ENCODE measurements at places on chromosomes 12 and 14.

DNA sequence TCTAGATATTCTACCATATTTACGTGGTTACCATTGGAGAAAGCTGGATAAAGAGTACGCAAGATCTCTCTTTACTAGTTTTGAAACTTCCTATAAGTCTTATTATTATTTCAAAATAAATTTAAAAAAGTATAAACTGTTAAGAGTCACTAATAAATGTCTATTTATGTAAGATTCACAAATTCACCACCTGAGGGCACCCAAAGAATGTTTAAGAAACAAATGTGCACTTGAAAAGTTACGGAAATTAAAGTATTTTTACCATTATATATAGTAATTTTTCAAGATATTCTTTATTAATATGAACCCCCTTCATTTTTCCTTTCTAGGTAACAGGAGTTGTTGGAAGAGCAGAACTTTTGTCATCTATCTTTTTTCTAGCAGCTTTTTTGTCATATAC is 11.9 kb downstream of the TMTC3 start:
- no peak for DNase-seq

GRCh38 chr14:104285508-104285840 is 147.1 kb downstream of the KIF26A start:
- DNase-seq = no peak

GRCh38 chr12:51647647-51648046 is 56.6 kb downstream of the SCN8A start:
- DNase-seq = no peak

DNA sequence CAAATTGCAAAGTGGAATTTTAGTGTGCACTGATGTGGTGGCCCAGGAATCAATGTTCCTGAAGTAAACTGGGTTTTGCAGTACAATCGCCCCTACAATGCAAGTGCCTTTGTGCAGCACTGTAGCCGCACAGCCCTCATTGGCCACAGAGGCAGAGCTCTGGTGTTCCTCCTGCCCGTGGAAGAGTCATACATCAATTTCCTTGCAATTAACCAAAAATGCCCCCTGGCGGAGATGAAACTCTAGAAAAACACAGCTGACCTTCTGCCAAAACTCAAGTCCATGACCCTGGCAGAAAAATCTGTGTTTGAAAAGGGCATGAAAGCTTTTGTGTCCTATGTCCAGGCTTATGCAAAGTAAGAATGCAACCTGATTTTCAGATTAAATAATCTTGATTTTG is 117.9 kb upstream of the PRB2 start:
- no peak for DNase-seq

DNA sequence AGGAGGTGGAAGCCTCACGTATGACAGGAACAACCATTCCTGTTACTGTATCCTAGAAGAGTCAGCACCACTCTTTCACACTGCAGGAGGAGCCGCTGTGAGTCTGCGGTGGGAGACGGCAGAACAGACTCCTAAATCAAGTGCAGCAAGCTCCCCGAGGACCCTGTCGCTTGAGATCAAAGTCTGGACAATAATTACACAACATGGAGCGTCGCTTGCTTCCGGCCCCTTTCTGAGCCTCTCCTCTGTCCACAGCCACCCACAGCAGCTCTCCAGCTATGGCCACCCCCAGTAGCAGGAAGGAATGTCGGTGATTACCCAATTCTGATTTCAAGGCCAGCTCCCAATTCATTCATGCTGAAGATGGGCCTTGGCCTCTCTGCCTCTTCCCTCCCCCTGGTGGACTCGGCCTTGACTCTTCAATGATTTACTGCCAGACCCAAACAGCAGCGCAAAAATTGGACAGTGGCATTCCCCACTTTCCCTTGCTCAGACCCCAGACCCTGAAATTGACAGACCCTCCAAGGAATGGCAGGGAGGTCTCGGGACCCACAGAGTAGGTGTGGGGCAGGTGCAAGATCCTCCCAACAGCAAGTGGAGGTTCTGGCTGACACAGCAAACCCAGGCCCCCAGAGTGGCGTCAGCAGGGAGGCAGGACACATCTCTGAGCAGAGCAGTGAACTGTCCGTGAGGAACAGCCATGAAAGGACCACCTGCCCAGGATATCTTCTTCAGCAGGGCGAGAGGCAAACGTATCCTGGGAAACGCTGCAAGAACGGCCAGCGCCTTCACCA is 272.7 kb upstream of the DIO3 start:
- DNase-seq = no peak

- peak; percentile 100 for DNase-seq
Measured at GRCh38 chr14:96391293-96392118, 422 bp upstream of the AK7 start.

DNA sequence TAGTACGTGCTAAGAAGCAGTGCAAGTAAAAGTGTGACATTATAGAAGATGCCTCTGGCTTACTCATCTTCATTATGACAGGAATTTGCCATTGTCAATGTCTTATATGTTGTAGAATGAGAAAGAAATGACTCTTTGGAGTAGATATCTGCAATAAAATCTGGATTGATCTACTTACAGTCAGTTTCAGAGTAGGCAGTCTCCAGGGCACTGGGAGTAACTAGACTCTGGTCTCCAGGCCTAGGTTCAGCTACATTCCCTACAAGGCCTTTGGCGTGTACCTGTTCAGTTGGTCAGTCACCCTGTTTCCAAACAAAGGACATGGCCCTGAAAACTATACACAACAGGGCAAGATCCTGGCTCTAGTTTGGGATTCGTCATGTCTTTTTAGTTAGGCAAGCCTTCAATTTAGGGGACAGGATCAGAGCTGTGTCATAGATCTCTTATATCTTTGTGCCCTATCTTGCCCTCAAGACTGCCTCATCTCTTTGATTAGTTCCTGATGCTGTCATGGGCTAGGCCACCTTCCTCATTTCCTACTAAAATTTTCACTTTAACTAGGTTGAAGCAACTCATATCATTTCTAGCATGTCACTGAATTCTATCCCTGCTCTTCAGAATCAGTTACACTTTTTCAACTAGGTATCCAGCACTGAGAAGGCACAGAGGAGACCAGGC is 410.0 kb downstream of the RAD51B start:
- DNase-seq = no peak

DNA sequence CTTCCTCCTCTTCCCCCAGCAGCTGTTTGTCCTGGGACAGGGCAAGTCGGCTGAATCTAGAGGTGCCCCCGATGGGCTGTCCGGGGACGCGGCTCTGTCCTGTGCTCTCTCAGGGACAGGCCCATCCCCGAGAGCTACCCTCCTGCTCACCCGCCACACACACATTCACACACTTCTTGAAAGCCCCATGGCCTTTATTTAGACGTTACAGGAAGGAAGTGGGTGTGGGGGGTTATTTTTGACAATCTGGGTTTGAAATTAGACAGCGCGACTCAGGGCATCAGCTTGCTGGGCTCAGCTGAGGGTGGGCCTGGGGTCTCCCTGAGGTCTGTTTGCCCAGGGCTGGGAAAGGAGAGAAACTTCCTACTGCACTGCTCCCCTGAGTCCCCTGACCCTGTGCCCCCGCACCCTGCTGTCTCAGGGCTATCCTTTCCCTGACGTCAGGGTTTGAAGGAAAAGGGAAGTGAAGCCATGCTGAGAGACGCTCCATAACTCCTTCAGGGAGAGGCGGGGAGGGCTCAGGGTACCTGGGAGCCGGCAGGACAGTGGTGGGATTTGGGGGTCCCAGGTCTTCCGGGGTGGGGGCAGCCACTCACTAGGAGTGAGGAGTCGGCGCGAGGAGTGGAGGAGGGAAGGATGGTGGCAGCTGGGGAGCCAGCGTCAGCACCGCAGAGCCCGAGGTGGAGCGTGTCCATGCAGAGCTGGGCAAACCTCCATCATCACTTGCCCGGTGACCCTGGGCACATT is 8.1 kb downstream of the PTPN6 start:
- DNase-seq = no peak

DNA sequence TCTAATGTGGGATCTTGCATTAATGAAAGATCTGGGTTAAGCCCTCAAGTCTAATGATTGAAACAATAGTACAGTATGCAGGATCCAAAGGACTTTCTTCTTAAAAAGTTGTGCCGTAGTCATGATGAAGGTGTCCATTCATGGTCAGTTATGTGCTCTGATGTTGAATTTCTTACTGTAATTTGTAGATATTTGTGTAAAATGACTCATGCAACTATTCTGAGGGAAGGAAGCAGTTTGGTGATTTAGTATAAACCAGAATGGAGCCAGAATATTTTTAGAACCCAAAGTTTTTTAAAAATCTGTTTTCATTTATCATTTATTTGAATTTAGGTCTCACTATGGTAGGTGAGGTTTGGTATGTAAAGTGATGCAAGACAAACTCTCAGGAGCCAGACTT is 151.2 kb downstream of the AKAP6 start:
- DNase-seq = no peak

DNA sequence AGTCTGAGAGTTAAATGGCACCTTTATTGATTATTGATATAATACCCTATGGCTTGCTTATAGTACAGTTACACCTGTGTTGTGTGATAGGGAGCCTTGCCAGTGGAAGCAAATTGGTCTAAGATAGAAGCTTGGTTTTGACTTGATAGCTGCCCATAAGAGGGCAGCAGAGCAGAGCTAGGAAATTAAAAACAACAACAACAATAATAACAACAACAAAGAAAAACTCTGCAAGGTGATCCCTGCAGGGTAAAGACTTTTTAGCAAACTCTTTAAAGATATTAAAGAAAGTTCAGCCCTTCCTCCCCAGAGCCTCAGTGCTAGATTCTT is 18.0 kb upstream of the RNASE10 start:
- DNase-seq = no peak

GRCh38 chr12:48374164-48374563 is 23.4 kb upstream of the ZNF641 start:
- no peak for DNase-seq

DNA sequence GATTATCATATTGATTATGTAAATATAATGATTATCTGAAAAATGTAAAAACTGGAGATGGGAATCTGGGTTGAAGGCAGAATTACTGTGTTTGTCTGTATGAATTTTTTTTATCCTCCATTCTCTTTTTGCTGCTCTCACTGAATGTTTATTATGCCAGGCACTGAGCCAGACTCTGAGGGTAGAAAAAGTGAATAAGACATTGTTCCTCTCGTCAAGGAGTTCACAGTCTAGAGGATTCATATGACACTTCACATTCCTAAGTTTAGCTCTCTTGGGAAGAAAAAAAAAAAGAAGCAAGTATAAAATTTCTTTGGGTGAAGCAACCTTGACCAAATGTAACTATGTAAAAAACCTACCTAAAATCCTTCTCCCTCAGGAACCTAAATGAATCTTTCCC is 120.9 kb upstream of the LMO3 start:
- DNase-seq = no peak

DNA sequence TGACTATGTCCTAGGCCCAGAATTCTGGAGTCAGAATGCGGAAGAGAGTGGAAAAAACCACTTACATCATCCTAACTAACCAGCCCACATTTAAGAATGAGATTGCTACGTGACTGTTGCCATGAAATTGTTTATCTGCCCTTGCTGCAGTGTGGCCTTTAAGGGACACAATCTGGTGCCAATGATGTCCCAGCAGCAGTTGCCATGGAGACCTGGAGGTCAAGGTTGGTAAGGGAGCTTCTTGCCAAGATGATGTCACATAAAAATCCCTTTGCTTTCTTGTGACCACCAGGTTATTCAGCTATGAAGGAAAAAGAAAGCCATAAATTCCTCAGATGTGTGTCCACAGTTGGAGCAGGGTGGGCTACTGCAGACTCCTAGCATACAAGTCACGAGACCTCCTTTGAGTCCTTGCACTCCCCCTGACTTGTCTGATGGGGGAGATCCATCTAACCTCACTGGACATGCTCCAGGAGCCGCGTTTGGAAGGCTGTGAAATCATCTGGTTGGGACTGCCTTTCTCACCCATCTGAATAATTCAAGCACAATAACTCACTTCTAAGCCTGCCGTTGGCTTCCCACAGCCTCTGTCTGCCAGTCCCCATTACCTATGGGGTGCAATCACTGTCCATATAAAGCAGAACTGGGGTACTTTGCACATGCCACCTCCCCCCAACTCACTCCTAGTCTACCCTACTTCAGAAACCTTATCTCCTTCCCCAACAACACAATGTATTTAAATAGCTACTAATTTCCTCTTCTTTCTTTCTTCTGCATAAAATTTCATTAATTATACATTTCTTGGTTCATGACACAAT is 165.6 kb downstream of the ZFP36L1 start:
- DNase-seq = no peak

- no peak for DNase-seq
Measured at GRCh38 chr14:49692193-49692757, 645 bp upstream of the KLHDC1 start.

- DNase-seq = no peak
Measured at GRCh38 chr12:54262403-54262925, 17.5 kb downstream of the CBX5 start.

GRCh38 chr12:47965581-47965980 is 2.2 kb downstream of the TMEM106C start:
- DNase-seq = no peak

- DNase-seq = no peak
Measured at GRCh38 chr14:73503648-73504047, 12.9 kb downstream of the RIOX1 start.

DNA sequence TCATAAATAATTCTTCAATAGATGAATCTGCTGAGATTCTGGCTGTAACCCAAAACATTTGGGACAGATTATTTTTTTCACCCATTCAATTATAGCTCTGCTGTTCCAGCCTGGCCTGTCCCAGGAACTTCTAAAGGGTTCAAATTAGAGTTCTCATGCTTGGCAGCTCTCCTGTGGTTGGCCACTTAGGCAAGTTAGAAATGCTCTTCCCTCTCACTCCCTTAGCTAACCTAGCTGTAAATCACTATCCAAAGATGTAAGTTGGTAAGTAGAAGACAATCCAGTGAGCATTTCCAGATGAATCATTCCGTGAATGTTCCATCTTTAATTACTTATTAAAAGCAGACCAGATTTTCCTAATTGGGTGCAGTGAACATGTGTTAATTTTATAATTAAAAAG is 760.4 kb upstream of the TBX3 start:
- DNase-seq = no peak

GRCh38 chr12:5222011-5222461 is 178.4 kb downstream of the KCNA5 start:
- DNase-seq = no peak

DNA sequence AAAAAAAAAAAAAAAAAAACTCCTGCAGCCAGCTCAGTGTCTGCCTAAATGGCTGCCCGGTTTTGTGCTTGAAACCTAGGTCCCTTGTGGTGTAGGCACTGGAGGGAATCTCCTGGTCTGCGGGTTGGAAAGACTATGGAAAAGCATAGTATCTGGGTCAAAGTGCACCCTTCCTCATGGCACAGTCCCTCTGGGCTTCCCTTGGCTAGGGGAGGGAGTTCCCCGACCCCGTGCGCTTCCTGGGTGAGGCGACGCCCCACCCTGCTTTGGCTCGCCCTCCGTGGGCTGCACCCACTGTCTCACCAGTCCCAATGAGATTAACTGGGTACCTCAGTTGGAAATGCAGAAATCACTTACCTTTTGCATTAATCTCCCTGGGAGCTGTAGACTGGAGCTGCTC is 14.3 kb downstream of the PTCSC3 start:
- DNase-seq = no peak

DNA sequence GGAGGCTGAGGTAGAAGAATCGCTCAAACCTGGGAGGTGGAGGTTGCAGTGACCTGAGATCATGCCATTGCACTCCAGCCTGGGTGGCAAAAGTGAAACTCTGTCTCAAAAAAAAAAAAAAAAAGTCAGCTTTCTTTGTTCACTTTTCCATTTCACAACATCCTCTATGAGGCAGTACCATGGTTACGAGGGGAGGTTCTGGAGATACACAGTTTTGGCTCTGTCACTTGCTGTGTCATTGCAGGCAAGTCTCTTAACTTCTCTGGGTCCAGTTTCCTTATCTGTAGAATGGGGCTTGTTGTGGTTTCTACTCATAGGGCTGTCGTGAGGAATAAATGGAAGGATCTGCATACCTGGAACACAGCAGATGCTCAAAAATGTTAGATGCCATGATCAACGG is 75.6 kb upstream of the SLC24A4 start:
- no peak for DNase-seq

- no peak for DNase-seq
Measured at GRCh38 chr14:35509846-35510245, 24.1 kb upstream of the INSM2 start.
